ENCODE measurements at places on chromosomes 1 and 21. TPM values are rescaled to one million over a fixed set of nuclear protein-coding genes. Genes with fewer than 3 reads are reported as not detected.
A peak's percentile ranks its signal among the peaks of the same experiment; 100 is the strongest.

AKT3 gene
- 42.4 TPM for total RNA-seq

STIL gene
- 14.8 TPM for total RNA-seq

GUCA2B gene
- total RNA-seq, result 1.3 TPM

SLC44A3 gene
- 75.4 TPM for total RNA-seq

LRRN2 gene
- total RNA-seq, result 10.7 TPM

EXO1 gene
- 16.2 TPM for total RNA-seq

DNA sequence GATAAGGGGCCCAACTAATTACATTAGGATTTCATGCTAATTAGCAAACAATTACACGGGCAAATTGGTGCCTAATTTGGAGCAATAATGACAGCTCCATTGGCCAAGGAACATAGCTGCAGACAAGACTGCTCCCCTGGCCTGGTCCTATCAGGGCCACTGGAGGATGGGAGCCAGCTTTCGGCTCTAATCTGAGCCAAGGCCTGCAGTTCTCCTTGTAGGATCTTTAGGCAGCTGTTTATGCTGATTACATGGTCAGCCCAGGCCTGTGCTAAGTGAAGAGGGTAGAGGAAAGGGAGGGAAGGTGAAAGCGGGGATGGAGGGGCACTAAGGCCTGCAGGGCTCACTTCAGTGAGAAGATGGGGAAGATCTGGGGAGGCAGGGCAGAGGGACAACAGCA, 12.4 kb upstream of the ADGRB2 start:
- no peak for DNase-seq

- no peak for DNase-seq
These were observed 6.5 kb downstream of the MRPS15 start for GRCh38 chr1:36457691-36458090.

GRCh38 chr1:37824001-37824400, 16.0 kb upstream of the YRDC start:
- DNase-seq, result no peak

DNA sequence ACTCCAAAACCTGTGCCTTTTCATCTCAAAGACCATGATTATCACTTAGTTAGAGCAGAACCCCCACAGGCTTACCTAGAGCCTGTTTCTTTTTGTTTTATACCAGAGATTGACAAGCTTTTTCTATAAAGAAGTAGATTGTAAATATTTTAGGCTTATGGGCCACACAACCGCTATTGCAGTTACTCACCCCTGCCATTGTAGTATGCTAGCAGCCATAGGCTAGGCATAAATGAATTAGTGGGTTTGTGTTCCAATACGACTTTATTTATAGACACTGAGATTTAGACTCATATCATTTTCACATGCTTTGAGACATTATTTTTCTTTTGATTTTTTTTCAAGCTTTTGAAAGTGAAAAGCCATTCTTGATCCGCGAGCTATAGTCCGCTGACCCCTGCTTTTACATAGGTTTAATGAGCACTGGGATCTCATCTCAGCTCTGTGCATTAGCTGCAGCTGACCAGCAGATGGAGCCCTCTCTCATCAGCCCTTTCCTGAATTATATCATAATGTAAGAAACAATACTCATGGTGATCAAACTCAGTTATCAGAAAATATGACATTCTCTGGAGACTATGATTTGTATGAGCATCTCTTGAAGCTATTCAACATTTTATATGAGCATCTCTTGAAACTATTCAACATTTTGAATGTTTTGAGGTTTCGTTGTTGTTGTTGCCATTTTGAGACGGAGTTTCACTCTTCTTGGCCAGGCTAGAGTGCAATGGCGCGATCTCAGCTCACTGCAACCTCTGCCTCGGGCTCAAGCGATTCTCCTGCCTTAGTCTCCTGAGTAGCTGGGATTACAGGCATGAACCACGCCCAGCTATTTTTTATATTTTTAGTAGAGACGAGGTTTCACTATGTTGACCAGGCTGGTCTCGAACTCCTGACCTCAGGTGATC, 111.9 kb upstream of the L1TD1 start:
- peak; percentile 12 for DNase-seq

GRCh38 chr21:42540396-42540795, 26.7 kb downstream of the SLC37A1 start:
- no peak for DNase-seq

DNA sequence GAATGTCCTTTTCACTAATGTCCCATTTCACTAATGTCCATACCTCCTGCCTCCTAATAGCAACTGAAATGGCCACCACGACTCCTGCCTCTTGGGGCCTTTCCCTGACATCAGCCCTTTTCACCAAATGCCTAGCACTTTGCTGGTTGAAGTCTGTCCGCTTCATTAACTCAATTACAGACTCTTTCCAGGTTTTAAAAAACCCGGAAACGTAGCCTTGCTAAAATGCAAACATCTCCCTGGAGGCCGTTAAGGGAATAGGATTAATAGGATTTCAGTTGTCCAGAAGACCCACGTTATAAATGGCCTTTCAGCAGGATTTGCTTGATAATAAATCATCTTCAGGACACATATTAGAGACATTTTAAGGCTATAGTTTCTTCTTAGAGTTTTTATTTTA, 25.7 kb upstream of the ERO1B start:
- no peak for DNase-seq

DNA sequence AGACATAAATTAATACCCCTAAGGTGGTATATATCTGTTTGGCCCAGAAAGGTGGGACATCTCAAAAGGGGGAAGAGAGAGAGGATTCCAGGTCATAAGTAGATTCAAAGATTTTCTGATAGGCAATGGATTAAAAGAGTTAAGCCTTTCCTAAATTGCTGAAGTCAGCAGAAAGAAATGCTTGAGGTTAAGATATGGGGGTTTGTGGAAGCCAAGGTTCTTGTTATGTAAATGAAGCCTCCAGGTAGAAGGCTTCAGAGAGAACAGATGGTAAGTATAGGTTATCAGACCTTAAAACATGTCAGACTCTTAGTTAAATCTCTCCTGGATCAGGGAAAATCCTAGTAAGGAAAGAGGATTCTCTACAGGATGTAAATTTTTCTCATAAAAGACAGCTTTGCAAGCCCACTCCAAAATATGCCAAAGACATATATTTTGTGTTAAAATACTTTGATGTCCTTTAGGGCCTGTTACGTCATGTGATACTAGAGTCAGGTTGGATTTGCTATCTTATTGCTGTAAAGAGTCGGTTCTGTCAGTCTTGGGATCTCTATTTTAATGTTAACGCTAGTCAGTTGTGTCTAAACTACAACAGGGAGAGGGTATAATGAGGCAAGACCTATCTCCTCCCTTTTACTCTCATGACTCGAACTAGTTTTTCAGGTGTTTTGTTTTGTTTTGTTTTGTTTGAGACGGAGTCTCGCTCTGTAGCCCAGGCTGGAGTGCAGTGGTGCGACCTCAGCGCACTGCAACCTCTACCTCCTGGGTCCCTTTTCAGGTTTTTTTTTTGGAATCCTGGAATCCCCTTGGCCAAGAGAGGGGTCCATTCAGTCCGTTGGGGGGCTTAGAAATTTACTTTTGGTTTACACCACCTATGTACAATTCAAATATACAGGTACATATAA, 30.6 kb downstream of the RGS2 start:
- no peak for DNase-seq

DNA sequence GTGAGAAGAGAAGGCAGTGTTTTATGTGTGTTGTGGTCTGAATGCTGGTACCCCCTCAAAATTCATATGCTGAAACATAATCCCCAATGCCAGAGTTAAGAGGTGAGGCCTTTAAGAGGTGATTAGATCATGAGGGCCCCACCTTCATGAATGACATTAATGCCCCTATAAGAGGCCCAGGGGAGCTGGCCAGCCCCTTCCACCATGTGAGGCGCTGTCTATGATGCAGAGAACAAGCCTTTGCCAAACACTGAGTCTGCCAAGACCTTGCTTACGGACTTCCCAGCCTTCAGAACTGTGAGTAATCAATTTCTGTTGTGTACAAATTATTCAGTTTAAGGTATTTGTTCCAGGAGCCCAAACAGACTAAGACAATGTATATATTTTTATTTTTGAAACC, 20.2 kb downstream of the CAPZB start:
- DNase-seq, result no peak

DNA sequence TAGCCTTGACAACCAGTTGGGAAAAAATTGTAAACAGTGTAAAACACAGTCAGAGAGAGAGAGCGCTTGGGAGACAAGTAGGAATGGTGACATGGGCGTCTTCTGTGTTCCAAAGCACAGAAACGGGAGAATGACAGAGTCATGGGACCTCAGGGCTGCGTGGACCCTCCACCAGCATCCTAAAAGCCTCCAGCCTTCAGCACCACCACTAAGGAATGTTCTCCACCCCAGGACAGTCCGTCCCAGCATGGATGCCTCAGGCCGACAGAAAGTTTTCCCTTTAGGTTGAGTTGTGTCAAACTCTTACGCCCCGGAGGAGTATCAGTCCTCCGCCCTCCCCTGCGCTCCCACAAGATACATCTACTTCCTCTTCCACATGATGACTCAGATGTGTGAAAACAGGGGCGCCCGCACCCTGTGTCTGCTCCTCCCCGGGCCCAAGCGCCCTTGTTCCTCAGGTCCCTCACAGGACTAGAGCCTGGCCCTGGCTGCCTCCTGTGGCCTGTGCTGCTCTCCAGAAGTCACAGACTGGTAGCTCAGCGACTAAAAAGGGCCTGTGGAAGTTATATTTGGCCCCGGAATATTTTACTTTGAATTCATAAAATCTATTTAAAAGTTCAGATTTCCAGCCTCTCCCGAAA, 63.9 kb upstream of the EFHD2 start:
- no peak for DNase-seq

- DNase-seq, result no peak
These were observed 14.8 kb upstream of the TTLL7 start for GRCh38 chr1:84013708-84014107.

DNA sequence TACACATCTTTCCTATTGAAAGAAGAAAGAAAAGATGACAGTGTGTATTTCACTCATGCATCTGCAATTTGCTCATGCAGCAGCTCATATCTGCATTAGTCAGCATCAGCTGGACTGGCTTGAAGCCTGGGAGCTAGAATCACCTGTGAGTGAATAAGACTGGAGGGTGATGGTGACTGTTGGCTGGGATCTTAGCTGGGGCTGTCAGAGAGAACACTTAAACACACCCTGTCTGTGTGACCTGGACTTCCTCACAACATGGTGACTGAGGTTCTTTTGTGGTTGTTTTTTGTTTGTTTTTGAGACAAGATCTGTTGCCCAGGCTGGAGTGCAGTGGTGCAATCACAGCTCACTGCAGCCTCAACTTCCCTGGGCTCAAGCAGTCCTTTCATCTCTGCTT, 24.9 kb downstream of the KLHDC7A start:
- DNase-seq, result no peak

GRCh38 chr1:162336621-162337285, 39.9 kb downstream of the SPATA46 start:
- DNase-seq, result no peak

GRCh38 chr1:95021805-95022643, 50.7 kb downstream of the ALG14 start:
- DNase-seq, result no peak

DNA sequence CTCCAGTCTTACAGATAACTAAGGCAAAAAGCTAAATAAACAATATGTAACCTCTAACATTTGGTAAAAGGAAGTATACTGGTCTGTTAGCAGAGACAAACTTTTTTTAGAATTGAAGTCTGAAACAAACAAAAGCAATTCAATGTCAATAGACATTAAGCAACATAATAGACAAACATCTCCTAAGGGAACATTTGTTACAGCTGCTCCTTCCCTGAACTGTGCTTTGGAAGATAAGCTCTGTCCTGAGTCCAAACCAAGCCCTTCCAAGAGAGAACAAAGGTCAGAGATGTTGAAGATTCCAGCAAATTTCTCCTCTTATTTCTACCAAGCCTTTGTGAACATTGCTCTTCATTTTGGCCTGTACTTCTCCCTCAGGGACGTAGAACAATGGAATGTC, 25.3 kb downstream of the FMO2 start:
- no peak for DNase-seq

GRCh38 chr1:58883888-58884482, 100.1 kb upstream of the JUN start:
- DNase-seq, result no peak

DNA sequence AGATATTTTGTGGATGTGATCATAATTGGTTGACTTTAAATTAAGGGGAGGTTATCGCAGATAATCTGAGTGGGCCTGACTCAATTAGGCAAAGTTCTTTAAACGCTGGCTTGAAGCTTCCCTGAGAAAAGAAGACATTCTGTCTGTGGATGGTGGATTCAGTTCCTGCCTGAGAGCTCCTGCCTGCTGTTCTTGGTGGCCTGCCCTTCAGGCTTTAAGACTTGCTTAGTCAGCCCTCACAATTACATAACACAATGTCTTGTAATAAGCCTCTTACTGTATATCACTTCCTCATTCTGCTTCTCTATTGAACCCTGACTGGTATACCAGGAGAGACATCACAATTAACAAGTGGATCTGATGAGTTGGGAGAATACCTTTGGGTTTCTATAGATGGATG, 50.2 kb downstream of the KCNJ6 start:
- no peak for DNase-seq

DNA sequence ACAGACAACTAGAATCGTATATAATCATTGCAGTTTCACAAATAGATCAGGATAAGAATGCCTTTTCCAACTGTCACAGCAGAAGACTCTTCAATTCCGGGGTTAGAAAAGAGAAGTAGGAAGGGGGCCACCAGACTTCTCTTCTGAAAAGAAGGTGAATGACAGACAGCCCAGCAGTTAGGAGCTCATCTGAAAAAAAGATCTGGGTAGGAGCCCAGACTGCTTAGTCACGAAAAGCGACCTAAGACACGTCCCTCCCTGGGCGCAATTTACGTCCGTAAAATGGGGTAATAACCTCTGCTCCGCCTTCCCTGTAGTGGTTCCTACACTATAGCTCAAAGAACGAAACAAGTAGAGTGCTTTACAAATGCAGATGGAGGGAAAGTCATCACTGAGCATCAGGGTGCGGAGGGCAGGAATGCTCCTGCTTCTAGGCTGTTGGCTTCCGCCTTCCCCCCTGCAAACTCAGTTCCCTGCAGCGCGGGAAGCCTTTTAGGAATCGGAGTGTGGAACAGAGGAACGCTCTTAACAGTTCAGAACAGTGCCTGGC, 582 bp downstream of the ORC1 start:
- no peak for DNase-seq

DNA sequence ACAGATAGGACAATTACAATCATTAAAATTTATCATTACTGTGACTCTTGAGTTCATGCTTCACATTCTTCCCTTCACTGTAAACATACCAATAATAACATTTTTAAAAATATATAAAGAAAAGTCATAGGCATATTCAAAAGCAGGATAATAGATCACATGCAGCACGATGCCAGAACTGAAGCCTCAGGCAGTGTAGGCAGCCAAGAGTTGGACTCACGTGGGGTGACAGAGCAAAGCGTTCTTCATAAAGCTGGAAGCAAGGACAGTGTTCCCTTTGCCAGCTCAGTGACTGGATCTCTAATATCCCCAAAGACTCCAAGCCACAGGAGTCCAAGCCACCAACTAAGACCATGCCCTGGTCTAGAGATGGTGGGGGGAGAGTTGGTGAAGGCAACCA, 77.7 kb downstream of the ODF2L start:
- DNase-seq, result no peak

GRCh38 chr1:162206749-162207635, 137.5 kb downstream of the NOS1AP start:
- DNase-seq, result no peak

DNA sequence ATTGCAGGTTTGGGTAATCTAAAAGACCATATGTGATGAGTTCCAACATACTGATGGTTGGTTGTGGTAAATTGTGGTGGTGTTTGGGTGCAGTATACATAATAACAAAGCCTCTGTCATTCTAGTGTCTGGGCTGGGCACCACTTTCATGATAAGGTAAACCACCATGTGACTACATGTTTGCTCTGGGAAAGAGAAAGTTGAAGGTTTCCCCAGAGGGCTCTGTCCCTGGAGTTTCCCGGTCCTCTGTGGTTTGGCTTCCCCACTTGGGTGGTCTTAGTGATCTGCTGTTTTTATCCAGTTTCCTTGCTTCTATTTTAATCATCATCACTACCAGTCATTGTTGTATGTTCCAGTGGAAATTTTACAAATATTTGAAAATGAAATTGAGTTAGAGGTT, 55.9 kb upstream of the TSPAN2 start:
- DNase-seq, result no peak
